Fibroblast of lung (primary cell): ENCODE measurements at places on chromosomes 16 and 17. TPM values are rescaled to one million over a fixed set of nuclear protein-coding genes. Genes with fewer than 3 reads are reported as not detected.

Gene CTF1
- total RNA-seq, result 1.8 and 5.3 TPM in 2 replicates

Gene ARHGAP23
- 18.2 and 41.1 TPM in 2 replicates for total RNA-seq

Gene EVI2B
- 0.26 and 0.33 TPM in 2 replicates for total RNA-seq

Gene PARD6A
- total RNA-seq, result 4.1 and 4.8 TPM in 2 replicates

Gene MBTD1
- 12.1 and 13.7 TPM in 2 replicates for total RNA-seq

Gene KLHL10
- total RNA-seq, result 0.26 and 0.33 TPM in 2 replicates

Gene ZPBP2
- not detected in 2 replicates for total RNA-seq

Gene IRX5
- total RNA-seq, result under 0.01 and 0.17 TPM in 2 replicates

Gene VMO1
- 0.33 and 1.5 TPM in 2 replicates for total RNA-seq

Gene FGF11
- 0.33 and 1.3 TPM in 2 replicates for total RNA-seq

- DNase-seq, result peak; percentile 5
Measured at GRCh38 chr17:68437979-68438822, 19.1 kb downstream of the WIPI1 start.

DNA sequence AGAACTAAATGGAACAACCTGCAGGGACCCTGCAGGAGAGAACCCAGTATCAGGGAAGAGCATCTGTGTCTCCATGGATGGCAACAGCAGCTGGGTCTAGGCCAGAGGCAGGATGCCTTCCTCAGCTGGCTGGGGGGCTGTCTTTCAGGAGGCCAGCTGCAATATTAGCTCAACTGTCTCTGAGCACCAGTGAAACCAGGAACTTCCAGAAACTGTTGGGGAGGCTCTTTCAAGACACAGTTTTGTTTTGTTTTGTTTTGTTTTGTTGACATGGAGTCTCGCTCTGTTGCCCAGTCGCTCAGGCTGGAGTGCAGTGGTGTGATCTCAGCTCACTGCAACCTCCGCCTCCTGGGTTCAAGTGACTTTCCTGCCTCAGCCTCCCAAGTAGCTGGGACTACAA, 7.6 kb downstream of the GPR142 start:
- DNase-seq, result no peak

GRCh38 chr16:77336637-77337036, 98.2 kb downstream of the ADAMTS18 start:
- DNase-seq, result no peak

- peak; percentile 14 for DNase-seq
Measured at GRCh38 chr16:68005786-68006286, 6.6 kb upstream of the DPEP2 start.

GRCh38 chr17:44898768-44899073, 524 bp downstream of the EFTUD2 start:
- DNase-seq, result no peak

DNA sequence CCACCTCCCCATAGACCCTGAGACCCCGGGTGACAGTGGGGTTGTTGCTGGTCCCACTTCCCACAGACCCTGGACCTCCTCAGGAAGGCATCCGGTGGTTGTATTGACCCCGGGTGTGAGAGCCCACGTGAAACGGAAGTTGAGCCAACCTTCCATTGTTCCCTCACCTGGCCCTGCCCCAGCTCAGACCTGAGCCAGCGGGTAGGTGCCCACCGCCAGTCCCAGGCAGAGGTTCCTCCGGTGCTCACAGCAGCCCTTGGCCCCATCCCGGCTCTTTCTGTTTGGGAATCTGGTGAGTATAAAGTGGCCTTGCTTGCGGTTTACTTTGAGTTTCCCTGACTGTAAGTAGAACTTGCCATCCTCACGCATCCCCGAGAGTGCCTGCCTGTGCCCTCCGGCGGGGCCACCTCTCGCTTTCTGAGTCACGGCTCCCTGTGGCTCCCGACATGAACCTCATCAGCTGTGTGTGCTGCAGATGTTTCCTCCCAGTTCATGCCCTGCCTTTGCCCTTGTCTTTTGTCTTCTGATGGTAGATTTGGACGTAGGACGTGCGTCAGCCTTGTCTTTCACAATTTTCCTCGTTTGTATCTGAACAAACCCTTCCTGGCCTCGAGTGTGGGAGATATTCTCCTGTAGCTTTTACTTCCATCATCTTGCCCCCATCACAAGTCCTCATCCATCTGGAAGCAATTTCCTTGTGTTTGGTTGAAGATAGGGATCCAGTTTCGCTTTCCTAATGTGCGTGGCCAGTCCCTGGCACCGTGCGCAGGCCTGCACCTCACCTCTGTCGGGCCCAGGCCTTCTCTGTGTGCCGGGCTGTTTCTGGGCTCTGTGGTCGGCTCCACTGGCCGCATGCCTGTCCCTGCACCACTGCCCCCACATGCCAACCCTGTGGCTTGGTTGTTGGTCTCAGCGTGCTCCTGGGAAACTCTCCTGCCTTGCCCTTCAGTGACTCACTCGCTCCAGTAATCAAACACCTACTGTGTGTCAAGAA, 76.0 kb downstream of the METRNL start:
- DNase-seq, result peak; percentile 19

- peak; percentile 8 for DNase-seq
Measured at GRCh38 chr16:51994597-51994996, 552.3 kb downstream of the TOX3 start.

DNA sequence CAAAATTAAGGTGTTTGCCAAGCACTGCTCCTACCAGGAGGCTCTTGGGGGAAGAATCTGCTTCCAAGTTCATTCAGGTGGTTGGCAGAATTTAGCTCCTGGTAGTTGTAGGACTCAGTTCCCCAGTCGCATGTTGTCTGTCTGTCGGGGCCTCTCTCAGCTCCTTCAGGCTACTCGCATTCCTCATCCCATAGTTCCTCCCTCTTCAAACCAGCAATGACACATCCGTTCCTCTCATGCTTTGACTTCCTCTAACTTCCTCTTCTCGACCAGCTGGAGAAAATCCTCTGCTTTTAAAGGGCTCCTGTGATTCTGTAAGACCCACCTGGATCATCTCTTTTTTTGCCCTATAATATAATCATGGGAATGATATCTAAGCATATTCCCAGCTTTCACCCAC, 108.1 kb downstream of the PMP22 start:
- peak; percentile 16 for DNase-seq

- DNase-seq, result no peak
Measured at GRCh38 chr17:58365185-58365979, 13.4 kb upstream of the SUPT4H1 start.

DNA sequence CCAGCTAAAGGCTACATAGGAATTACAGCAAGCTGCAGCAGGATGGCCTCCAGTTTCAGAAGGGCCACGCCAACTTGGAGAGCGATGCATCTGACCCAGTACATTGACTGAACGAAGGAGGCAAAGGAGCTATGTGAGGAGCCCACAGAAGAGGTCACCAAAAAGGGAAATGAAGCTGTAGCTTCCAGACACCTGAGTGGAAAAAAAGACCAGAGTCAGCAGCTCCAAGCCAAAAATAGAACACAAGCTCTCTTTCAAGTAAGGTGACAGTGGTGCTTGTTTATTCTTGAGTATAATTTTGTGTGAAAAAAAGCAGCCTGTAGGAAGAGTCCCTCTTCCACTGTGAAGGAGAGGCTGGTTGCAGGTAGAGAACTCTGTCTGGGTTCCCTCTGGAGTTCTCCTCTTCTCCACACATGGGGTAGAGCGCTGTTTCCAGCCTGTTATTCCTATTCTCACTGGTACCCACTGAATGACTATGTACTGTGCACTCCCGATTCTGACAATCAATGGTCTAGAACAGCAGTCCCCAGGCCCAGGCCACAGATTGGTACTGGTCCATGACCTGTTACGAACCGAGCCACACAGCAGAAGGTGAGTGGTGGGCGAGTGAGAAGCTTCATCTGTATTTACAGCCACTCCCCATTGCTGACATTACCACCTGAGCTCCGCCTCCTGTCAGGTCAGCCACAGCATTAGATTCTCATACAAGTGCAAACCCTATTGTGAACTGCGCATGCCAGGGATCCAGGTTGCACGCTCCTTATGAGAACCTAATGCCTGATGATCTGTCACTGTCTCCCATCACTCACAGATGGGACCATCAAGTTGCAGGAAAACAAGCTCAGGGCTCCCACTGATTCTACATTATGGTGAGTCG, 15.1 kb downstream of the CCL4 start:
- DNase-seq, result no peak

- no peak for DNase-seq
Measured at GRCh38 chr17:28912281-28912937, 9.5 kb upstream of the DHRS13 start.

- DNase-seq, result peak; percentile 83
Measured at GRCh38 chr16:24508614-24509013, 30.8 kb upstream of the RBBP6 start.

DNA sequence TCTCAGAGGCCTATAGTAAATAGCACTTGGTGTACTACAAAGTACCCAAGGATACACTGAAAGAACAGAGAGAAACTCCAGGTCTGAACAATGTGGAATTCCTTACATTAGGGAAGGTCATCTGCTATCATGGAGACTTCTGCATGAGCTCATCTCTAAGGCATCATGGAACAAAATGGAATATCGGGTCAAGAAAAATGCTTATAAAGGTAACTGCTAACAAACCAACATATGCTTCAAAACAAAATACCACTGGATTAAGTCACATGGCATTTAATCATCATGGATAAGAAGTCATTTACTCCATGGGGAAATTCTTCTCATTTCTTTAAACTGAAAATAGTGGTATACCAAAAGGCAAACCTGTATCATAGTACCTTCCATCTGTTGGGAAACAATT, 34.2 kb downstream of the TXNDC11 start:
- peak; percentile 56 for DNase-seq
